ENCODE measurements at places on chromosomes 7 and 10.

GRCh38 chr7:22597844-22598243 is 97.9 kb upstream of the STEAP1B start:
- peak; percentile 69 for DNase-seq

DNA sequence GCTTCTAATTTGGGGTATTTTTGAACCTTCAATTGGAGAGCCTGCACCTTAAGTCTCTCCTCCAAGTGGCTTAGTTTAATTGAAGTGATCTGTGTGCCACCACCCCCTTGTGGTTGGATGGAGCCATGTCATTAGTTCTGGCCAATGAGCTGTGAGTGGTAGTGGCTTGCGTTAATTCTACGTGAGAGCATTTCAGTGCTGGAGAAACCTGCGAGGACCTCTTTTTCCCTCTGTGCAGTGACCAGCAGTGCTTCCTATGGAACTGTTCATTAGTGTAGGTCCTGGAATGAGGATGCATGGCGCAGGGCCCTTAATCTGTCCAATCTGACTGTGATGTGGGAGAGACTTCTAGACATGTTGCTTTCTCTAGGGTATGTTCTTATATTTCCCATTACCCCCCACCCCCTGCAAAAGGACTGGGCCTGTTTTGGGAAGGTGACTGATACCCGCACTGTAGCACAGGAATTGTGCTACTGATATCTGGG is 3.8 kb downstream of the HILPDA start:
- peak; percentile 60 for DNase-seq

- no peak for DNase-seq
Observed at GRCh38 chr7:100824499-100825214, 2.7 kb downstream of the EPHB4 start.

GRCh38 chr7:42161110-42161509 is 75.9 kb downstream of the GLI3 start:
- peak; percentile 16 for DNase-seq

- no peak for DNase-seq
Observed at GRCh38 chr7:131100357-131101054, 227.2 kb upstream of the MKLN1 start.

DNA sequence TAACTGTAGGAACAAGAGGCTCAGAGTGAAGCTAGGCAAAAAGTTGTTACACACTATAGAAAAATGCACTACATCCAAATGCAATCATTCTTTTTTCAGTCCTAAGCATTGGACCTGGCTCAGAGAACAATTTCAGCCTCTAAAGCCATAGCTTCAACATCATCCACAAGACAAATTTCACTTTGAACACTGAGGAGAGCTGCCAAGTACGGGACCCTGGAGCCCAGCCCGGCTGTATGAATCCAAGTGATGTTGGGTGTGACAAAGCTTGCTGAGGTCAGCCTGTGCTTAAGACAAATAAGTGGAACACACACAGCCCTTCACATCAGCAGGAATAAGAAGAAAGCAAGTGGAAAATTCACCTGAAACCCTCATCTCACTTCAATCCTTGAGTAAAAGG is 233.1 kb upstream of the PFKP start:
- no peak for DNase-seq

GRCh38 chr7:133315332-133316040 is 62.6 kb downstream of the EXOC4 start:
- DNase-seq: peak; percentile 77

GRCh38 chr7:132815696-132816311 is 239.5 kb upstream of the PLXNA4 start:
- DNase-seq: peak; percentile 52

DNA sequence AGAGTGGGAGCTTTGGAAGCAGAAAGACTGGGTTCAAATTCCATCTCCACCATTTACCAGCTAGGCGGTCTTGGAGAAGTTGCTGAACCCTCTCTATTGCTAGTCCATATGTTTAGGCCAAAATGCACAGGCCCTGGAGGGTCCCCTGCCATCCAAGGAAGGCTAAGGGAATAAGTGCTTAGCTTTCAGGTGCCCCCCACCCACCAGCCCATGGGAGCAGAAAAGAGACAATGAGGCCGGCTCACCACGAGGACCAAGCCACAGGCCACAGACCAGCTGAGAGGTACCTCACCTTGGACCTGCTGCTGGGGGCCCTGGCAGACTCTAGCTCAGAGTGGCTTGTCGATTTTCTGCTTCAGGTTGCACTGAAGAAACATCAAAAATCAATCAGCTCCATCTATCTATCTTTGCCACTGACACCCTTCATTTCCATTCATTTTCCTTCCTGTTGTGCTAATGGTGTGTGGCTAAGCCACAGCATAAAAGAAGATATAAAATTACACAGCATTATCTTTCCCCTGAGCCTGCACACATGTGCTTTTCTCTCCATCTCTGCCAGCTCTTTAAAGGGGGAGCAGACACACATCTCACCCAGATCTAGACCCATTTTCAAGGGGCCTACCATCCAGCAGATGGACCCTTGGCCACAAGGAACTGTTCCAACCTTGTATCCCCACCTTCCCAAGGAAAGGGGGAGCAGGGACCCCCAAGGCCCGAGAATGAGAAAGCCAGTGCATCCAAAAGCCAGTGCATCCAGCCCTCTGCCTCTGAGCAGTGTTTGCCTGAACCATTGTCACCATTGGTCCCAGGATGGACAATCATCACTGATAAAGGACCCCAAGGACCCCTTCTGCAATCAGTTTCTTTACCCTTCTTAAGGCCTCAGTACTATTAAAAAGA is 65.4 kb downstream of the GRID1 start:
- no peak for DNase-seq

- DNase-seq: peak; percentile 57
Observed at GRCh38 chr7:46294381-46294780, 373.3 kb upstream of the IGFBP3 start.

DNA sequence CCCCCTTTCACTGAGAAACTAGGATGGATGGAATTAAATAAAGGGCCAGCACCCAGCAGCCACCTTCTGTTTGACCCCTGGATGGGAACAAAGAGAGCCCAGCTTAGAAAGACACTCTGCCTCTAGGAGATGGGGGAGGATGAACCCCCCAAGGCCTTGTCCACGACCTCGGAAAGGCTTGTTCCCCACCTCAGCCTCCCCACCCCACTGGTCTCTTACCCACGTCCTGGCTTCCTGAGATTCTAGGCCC is 9.7 kb downstream of the ITPRIP start:
- no peak for DNase-seq

DNA sequence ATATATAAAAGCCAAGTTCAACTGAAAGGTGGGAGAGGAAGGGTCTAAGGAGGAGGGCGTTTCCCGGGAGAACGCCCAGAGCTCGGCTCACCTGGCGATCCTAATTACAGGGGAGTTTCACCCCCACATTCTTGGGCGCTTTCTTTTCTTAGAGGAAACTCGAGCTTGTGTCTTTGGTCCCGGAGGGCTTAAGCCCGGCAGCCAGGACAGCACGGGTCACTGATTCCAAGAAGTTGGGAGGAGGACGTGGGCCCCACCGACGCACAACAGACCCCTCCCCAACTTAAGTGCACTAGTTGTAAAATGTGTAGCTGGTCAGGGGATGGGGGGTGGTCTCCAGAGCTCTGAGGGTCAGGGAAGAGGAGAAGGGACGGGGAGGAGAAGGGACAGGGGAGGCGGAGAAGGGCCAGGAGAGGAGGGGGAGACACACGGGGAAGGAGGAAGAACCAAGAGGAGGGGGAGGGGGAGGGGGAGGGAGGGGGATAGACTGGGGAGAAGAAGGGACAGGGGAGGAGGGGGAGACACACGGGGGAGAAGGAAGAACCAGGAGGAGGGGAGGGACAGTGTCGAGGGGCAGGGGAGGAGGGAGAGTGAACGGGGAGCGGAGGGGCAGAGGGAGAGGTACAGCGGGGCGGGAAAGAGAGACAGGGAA is 874 bp downstream of the BAIAP2L1 start:
- peak; percentile 63 for DNase-seq

DNA sequence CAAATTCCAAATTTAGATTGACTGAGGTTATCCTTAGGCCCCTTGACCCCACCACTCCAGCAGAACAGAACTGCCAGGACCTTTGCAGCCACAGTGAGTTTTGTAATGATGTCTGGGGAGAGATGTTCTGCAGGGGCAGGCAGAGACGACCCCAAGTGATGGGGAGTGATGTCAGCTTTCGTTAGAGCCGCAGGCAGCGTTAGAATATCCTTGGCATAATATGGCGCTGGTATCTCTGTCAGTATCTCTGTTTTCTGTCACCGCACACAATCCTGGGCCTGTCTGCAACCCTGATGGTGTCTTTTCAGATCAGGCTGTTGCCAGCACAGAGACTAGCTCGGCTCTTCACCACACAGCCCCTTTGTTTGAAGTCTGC is 1083.6 kb downstream of the KCNMA1 start:
- DNase-seq: no peak

GRCh38 chr7:147878912-147879661 is 711.5 kb upstream of the C7orf33 start:
- no peak for DNase-seq

- no peak for DNase-seq
Observed at GRCh38 chr10:130026670-130027456, 62.8 kb upstream of the EBF3 start.

DNA sequence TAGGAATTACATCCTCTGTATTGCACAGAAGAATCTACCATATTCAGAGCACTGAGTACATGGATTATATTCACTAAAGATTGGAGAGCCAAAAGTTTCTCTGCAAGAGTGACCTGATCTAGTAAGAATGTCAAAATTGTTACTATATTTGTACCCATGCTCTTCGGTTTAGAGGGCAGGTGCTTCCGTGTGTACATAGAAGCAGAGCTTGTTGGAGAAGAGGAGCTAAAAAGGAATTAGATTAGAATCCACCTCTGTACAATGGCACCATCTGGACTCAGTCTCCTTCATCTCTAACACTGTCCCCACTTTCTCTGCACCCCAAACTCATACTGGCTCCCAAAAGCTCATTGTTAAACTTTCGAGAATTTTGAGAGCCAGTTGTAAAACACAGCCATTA is 8.3 kb downstream of the CALD1 start:
- no peak for DNase-seq

DNA sequence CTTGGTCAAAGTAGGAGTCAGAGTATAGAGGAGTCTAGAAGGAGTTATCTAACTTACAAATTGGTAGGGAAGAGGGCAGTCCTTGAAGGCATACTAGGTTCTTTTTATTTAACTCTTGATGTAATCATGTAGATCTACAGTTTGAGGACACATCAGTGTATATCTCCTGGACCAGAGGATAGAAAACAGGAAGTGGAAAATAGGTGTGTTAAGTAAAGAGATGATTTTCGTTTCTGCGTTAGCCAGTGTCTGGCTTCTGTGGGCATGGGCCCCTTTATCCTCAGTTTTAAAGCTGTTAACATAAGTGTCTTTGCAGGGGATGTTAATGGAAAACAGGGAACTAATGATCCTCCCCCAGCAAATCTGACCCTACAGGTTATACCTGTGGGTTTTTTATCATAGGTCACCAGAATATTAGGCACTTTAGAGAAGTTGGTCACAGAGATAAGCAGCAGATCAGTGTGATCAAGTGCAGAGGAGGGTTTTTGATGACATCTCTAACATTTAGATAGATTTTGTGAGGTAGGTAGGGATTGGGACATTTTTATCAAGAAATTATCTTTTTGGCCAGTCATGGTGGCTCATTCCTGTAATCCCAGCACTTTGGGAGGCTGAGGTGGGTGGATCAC is 58.6 kb upstream of the PRSS1 start:
- no peak for DNase-seq

DNA sequence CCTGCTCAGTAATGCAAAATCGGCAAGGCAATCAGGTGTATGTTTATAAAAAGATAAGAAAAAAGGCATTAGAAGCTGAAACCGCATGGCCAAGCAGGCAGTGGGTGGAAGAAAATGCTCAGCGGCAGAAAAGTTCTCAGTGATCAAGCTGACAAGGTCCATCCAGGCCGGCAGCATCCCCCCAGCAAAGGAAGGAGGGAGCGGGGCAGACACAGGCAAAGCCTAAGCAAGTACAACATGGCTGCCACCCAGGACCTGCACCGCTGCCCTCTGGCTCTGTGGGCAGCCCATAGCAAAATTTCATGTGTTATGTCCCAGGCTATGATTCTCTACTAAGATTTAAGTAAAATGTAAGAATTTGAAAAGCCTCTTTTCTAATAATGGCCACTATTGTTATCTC is 45.4 kb downstream of the MRPS24 start:
- DNase-seq: no peak

DNA sequence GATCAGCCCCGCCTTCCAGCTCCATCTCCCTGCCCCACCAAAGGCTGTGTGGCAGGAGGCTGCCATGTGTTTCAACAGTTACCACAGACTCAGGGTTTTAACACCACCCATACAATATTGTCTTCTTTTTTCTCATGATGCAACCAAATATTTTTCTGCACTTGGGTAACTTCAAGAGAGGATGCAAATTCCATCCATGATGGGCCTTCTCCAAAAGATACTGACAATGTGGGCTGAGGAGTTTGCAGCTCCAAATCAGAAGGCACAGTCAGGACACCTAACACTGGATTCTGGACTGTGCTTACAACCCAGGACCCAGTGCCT is 347.9 kb downstream of the GRID1 start:
- DNase-seq: no peak

DNA sequence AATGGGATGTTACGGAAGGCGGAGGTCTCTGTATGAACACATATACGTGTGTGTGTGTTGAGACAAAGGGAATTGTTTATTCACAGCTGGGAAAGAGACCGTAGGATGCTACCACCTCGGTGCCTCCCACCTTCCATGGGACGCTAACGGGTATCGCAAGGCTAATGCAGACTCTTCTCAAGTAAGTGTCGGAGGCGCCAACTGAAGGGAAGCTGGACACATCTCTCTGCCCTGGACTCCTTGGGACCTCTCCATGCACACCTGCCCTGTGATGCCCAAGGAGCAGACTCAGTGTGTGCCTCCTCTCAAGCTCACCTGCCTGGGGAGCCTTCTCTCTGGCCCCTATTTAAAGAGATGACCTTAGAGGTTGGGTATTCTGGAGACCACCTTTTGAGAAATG is 230.9 kb downstream of the DNAJB6 start:
- no peak for DNase-seq

DNA sequence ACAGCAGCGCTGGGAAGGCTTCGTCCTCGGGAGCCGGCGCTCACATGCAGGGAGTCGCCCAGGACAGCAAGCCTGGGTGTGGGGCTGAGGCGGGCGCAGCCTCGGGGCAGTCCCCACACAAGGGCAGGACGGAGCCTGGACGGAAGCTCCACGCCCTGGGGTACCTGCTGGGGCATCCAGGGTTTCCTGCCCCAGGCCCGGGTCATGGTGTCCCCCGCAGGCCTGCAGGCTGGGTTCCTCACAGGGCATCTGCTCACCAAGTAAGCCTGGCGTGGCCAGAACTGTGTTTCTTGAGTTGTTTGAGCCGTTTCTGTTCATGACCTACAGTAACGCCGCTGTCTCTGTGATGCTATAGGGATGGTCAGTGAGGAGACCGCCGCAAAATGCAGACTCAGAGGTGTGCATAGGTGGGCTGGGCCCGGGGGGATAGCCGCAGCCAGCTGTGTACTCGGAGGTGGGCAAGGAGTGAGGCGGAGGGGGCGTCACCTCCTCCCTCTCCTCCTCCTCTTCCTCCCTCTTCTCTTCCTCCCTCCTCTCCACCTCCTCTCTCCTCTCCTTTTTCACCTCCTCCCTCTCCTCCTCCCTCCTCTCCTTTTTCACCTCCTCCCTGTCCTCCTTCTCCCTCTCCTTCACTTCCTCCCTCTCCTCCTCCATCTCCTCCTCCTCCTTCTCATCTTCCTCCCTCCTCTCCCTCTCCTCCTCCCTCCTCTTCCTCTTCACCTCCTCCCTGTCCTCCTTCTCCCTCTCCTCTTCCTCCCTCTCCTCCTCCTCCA is 438.9 kb downstream of the DNAJB6 start:
- DNase-seq: no peak

GRCh38 chr10:34505338-34505737 is 309.8 kb downstream of the PARD3 start:
- peak; percentile 75 for DNase-seq

Measured in fibroblast of upper back skin (primary cell).